ENCODE measurements at places on chromosomes 12 and 14.

DNA sequence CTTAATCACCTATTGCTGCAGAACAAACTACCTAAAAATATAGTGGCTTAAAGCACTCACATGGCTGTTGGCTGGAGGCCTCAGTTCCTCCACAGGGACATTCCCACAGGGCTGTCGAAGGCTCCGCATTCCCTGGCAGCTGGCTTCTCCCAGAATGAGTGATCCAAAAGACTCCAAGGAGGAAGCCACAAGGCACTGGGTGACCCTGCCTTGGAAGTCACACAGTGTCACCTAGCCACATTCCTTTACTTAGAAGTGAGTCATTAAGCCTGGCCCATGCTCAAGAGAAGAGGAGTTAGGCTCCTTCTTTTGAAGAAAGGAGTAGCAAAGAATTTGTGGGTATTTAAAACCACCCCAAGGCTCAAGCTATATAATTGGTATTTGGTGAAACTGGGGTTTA, 63.9 kb upstream of the MAP1LC3B2 start:
- DNase-seq, result no peak

DNA sequence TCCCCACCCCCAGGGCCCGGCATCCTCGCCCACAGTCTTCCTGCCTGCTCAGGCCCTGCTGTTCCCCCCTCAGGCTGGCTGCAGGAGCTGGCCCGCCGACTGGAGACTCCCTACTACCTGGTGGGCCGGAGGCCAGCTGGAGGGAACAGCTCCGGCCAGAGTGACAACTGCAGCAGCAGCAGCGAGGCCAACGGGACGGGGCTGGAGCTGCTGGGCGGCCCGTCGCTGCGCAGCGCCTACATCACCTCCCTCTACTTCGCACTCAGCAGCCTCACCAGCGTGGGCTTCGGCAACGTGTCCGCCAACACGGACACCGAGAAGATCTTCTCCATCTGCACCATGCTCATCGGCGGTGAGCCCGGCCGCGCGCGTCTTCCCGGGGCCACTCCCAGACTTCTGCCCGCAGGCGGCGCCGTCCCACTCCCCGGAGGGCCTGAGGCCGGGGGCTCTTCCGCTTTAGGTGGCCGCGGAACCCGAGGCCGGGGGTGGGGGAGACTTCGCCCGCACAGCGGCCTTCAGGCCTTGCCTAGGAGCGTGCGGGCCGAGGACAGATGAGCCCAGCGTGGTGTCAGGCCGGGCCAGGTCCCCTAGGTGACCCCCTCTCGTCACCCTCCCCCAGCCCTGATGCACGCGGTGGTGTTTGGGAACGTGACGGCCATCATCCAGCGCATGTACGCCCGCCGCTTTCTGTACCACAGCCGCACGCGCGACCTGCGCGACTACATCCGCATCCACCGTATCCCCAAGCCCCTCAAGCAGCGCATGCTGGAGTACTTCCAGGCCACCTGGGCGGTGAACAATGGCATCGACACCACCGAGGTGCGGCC, 10.2 kb downstream of the KCNH3 start:
- DNase-seq, result peak; percentile 13

DNA sequence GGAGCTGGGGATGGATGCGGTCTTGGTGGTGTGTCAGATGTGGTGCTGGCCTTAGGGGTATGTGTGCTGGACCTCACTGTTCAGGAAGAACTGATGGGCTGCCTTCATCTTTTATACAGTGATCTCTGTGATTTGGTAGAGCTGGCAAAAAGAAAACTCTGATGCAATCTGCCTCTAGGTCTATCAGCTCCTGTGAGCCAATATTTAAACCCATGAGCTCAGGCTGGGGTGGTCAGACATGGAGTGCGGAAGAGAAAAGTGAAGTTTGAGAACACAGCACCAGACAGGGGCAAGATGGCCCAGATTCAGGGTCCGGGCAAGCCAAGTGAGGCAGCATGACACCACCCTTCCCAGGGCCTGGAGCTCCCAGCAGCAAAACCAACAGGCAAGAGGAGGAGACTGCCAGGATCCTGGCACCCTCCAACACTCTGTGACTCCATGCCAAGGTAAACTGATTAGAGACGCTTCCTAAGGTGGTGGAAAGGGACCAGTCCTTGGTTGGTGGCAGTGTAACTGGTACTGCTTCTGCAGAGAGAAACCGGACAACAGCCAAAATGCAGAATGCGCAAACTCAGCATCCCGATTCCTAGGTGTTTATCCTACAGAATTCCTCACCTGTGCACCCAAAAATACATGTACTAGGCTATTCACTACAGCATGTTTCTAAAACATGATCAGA, 82.3 kb downstream of the CHGA start:
- no peak for DNase-seq

DNA sequence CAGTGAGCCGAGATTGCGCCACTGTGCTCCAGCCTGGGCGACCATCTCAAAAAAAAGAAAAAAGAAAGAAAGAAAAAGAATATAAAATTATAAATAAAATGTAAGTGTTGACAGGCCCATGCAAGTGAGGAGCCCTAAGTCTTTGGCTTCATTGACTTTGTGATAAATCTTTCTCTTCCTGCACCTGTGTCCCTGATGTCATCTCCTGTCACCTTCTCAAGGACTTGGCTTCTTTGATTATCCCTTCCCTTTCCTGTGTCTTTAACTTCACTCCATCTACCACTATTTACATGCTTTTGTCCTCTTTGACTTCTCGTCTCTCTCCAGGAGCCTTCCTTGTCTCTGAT, 33.6 kb upstream of the WNK1 start:
- no peak for DNase-seq

DNA sequence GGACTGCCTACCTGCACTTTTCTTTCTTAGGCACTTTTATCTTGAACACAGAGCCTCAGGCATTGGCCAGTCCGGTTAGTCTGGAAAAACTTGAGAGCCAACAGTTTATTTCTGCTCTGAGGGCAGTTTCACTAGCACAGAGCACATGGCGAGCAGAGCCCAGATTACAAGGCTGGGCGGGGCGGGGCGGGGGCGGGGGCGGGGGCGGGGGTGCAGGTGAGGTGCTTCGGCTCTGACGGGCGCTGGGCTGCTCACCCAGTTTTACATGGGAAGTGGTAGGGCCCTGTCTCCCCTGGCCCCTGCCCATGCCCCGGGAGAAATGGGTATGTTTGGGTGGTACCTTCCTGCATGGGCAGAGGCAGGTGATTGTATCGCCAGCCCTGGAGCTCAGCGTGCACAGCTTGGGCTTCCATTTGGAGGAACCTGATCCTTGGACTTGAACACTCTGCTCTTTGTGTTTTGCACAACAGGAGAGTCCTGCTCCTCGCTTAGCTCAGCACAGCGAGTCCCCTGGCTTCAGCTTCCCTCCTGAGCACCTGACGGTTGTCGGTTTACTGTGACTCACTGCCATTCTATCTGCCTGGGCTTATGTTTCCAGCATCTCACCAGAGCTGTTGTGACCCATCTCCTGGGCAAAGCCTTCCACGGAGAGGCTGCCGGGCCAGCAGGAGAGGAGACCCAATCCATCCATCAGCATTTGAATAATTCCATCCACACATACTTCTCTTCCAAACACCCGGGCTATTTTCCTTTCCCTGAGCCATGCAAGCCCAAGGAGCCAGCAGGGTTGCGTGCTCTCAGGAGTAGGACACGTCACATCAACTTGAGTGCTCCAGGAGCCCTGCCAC, 108.5 kb downstream of the ARF6 start:
- DNase-seq, result peak; percentile 37

DNA sequence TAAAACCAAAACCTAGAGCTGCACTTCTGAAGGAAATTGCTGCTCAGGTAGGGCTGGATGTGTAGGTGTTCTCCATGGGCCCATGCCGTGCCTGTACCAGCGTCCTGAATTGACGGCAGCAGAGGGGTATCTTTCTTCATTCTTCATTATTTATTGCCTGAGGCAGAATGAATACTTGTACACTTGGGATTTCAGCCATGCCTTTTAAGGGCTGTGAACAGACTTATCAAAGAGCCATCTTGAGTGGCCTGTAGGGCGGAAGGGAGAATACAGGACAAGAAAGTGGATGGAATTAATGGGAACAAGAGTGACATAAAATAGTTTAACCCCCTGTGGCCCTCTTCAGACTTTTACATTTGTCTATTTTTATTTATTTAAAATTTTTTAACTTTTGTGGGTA, 61.4 kb downstream of the RASSF3 start:
- no peak for DNase-seq

- DNase-seq, result no peak
Observed at GRCh38 chr12:76014007-76014406, 17.6 kb downstream of the PHLDA1 start.

GRCh38 chr14:34120185-34120977, 169.5 kb upstream of the EGLN3 start:
- DNase-seq, result no peak

DNA sequence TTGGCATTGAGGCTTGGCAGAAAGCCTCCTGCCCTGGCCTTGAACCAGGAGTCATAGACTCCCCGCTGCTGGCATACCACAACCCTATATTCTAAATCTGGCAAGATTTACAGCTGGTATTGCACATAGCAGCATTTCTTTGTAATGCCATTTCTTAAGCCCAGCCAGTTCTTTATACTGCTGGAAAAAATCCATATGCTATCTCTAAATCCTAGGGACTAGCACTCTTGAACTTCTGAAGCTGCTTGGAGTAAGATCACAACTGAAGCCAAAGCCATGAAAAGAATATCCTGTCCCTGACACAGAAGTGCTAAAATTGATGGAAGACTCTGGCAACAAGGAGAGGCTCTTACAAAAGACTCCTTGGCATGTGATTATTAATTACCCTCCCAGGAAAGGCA, 89.3 kb downstream of the KCNC2 start:
- no peak for DNase-seq

- no peak for DNase-seq
Observed at GRCh38 chr14:62696331-62696924, 348.8 kb downstream of the KCNH5 start.

DNA sequence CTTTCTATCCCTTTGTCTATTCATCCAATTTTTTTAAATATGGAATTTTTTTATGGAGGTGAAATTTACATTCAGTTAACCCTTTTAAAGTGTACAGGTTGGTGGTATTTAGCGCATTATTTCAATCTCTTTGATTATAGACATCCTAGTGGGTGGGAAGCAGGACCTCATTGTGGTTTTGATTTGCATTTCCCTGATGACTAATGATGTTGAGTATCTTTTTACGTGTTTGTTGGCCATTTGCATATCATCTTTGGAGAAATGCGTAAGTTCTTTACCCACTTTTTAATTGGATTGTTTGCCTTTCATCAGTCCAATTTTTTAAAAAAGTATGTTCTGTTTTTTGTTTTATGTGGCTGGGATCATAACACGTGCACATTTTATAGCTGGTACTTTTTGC, 20.8 kb downstream of the PAPLN start:
- no peak for DNase-seq

DNA sequence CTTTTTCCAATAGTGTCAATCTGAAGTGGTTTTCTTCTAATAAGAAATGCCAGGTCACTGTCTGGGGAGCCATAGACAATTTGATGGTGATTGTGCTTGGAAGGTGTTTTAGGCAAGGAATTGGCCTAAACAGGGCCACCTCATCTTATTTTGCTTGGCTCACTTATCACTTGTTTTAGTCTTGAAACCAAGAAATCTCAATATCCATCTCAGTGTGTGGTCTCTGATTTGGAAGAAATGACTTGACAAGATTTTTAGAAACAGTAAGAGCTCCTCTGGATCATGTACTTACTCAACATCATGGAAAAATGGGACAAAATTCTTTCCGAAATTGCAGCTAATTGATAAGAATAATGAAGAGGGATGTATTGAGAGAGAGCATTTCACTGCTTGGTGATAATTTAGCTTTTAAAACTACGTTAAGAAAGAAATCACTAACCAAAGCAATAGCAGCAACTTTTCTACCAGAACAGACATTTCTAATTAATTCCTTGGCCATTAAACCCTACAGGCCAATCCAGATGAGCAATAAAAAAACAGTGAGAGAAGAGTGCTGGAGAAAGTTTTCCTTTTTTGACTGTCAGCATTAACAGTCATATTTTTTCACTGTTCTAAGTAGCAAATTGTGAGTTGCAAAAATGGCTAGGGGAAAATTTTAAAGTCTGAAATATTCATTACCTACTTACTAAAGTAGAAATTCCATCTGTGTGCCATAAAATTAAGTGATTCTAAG, 157.3 kb downstream of the AEBP2 start:
- DNase-seq, result no peak

GRCh38 chr12:14765398-14765797, 37.9 kb downstream of the WBP11 start:
- DNase-seq, result no peak

GRCh38 chr12:89877671-89878070, 169.0 kb upstream of the ATP2B1 start:
- no peak for DNase-seq

DNA sequence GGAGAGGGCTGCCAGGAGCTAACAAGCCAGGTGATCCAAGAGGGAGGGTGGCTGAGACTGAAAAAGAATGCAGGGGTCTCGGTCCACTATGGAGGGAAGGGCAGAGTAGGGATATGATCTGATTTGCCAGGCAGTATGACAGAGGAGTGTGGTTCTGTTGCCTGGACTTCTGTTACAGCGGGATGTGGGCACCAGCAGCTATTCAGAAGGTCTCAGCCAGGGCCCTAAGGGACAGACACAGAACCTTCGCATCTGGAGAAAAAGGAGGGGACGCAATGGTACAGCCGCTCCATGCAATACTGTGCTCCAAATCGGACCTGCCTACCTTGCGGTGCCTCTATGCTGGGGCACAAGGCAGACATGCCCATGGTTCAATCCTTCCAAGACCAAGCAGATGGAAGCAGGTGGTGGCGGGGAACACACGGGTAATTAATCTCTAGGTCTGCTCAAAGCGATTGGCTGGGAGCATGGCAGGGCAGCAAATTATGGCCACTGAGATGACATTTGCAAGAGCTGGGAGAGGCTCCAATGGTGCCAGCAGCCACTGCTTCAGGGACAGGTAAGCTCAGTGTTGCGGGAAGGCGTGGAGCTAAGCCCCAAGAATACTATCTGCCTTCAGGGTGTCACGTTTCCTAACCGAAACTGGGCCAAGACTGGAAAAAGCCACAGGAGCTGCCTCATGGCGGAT, 185.5 kb downstream of the FOXN3 start:
- DNase-seq, result no peak

DNA sequence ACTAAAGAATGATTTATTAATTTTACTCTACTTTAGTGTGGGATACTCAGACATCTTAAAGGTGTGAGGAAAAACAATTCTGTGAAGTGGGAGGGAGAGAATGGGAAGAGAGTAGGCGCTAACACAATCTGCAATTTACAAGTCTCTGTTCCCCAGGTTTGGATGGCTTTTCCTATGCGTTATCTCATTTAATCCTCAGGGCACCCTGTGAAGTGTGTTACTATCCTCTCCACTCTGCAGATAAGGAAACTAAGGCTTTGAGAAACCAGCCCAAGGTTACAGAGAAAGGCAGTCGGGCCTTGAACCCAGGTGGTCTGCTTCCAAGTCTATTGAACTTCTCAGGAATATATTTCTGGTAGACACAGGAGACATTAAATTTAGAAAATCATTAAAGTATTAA, 36.2 kb upstream of the TUBA1C start:
- DNase-seq, result no peak

- DNase-seq, result no peak
Observed at GRCh38 chr14:38080696-38081095, 127.0 kb upstream of the SSTR1 start.
